ENCODE measurements at places on chromosomes 7 and 10.
A peak's percentile ranks its signal among the peaks of the same experiment; 100 is the strongest.

DNA sequence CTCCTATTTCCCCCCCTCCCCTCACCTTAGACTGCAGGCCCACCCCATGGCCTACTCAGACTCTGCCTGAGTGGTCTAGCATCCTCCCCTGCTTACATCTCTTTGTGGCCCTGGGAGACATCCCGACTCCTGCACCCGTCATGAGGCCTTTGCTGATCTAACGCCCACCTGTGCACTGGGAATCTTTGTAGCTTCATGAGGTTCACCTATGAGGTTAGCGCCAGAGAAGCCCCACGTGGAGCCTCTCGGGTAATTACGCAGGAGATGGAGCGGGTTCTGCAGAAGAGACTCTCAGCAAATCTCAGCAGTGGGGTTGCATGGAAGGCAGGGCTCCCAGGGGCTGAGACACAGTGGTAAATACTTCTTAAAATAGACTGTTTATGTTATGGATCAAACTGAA, 43.5 kb upstream of the HSPA12A start:
- DNase-seq: no peak

DNA sequence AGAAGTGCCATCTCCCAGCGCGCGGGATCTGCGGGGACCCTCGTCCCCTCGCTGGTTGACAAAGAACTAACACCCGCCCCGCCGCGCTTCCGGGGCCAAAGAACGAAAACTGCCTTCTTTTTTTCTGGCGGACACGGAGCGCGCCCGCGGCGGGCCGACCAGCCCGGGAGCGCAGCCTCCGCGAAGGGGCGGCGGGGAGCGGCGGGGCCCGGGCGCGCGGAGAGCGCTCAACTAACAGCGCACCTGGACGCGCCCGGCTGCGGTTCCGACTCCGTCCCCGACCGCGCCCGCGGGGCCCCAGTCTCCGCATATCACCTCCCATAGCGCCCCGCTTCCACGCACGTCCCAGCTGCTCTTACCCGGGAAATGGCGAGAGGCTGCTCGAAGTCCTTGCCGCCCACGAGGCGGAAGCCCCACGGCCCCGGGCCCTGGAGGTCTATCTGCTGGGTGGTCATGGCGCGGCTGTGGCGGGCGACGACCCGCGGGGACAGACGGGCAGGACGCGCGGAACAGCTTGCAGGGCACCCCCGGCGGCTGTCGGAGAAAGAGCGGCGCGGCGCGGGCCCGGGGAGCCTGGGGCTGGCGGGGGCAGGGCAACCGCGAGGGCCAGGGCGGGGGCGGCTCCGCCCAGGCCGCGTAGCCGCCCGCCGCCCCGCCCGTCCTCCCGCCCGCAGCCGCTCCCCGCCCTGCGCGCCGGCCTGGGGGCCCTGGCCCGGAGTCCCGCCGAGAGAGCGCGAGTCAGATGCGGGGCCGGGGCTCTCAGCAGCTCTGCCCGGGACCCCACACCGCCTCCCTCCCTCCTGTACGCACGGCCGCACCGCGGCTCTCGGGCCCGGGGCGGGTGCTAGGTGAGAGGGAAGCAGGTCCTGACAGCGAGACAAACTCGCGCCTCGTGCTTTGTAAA, at the start of gene PDLIM1:
Gene PDLIM1 (minus strand): TSS at position 543 of the 904 bp plus-strand sequence. CDS start 88 bp downstream, at position 455.
- peak; percentile 60 for DNase-seq

DNA sequence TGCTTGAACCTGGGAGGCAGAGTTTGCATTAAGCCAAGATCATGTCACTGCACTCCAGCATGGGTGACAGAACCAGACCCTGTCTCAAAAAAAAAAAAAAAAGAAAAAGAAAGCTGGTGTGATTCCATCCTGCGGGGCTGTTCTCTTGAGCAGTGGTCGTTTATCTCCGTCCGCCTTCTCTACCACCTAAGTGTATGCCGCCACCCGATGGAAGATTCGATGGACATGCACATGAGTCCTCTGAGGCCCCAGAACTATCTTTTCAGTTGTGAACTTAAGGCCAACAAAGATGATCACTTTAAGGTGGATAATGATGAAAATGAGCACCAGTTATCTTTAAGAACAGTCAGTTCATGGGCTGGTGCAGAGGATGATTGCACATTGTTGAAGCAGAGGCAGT, 65.7 kb downstream of the ABRAXAS2 start:
- no peak for DNase-seq

DNA sequence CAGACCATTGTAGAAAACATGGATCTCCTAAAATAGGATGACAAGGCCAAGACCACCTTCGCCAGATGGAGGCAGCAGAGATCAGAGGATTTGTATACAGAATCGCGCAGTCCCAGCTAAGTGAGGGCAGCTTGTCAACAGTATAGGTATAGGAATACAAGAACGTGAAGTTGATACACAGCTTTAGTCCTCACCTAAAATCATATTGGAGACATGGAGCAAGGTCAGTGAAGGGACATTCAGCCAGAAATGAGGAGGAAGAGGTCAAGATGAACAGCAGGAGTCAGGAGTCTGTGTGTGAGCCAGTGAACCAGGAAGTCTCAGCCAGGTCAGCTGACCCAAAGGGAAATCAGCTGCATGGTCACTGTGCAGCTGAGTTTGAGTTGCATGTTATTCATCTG, 263.4 kb upstream of the PRKCQ start:
- DNase-seq: no peak

DNA sequence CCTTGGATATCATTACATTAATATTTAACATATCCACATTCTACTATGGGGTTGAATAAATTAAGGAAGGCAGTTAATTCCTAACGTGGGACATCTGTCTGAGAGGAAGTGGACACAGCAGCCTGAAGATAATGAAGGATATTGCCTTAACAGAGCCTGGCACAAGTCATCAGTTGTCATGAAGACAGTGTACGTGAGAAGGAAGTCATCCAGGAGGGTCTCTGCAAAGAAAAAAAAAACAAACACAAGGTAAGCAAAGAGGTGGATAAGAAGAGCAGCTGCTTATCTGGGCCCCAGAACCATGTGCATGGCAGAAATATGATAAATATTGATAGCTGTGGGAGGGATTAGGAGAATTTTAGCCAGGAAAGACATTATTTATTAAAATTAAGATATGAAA, 190.0 kb downstream of the RAPGEF5 start:
- DNase-seq: no peak

DNA sequence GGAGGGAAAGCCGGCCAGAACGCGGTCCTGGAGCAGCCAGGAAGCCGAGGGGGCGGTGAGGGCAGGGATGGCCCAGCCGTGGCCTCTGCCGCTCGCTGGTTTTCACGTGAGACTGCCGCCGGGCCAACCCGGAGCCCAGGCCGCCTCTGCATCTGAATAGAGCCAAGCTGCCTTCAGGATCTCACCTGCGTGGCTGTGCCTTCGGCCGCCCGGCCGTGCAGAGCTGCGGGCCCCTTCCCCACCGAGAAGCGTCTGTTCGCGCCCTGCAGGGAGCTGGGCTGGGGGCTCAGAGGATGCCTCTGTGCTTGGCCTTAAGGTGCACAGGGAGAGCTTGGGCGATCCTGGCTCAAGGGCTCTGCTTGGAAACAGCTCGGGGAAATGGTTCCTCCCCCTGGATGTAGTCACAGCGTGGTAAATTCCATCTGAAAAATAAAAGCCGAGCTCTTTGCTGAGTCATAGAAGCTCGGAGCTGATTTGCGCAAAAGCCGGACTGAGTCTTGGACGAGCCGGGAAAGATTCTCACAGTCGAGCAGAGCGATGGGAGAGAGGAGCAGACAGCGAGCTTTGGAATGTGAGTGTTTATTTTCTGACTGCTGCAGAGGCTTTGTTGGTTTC, at the start of gene JAKMIP3:
Gene JAKMIP3 (plus strand): TSS at position 456 of the 615 bp plus-strand sequence. CDS start 38,863 bp downstream, outside the sequence.
- DNase-seq: peak; percentile 62

DNA sequence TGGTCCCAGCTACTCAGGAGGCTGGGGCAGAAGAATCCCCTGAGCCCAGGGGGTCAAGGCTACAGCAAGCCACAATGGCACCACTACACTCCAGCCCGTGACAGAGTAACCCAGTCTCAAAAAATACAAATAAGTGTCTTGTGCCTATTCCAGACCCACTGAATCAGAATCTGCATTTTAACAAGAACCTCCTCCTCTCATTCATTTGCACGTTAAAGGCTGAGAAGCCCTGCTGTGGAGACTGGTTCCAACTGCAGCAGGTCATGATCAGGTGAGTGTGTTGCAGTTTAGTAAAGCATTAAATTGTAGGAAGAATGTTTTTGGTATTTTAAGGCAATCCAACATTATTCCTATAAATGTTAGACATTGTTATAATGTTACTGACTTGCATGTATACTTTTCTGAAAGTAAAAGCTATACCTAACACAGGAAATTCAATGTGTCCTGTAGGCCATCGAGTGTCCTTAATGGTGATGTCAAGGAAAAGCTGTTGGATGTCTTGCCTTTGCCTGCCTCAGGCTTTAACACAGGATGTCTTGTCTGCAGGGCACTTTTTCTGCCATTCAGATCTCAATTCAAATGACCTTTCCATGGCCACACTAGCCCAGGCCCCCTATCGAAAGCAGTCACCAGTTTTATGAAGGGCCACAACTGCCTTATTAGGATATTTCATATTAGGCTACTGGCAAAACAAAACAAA, 30.4 kb downstream of the MKRN1 start:
- no peak for DNase-seq

DNA sequence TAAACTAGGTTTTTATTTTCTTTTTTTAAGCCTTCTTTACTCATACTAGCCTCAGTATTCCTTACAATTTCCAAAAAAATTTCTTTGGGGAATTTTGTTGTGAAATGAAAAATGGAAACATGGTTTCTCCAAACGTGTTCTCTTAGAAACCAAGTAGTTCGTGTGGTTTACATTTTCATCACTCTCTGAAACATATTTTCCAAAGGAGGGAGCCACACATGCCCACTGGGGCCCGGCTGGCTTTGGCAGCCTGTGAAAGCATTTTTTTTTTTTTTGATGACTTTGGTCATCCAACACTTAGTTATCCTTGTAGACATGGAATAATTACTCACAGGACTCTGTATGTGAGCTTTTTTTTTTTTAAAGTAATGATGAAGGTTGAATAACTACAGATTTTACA, 169.6 kb downstream of the C7orf25 start:
- DNase-seq: no peak

GRCh38 chr10:30818854-30819253, 189.3 kb upstream of the LYZL2 start:
- no peak for DNase-seq

DNA sequence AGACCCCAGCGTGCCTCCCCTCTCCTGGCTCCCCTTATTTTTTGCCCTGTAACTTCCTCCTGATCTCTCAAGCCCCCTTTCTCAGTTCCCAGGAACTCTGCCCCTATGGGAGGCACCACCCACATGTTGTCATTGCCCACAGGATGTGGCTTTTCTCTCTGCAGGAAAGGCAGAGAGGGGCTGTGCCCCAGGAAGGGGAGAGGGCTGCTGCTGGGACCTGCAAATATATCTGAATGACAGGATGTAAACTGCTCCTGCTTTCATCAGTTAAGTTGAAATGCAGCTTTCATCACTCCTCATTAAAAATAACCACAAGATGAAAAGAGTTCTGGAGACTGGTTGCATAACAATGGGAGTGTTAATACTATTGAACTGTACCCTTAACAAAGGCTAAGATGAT, 103.3 kb downstream of the CLEC2L start:
- DNase-seq: no peak

DNA sequence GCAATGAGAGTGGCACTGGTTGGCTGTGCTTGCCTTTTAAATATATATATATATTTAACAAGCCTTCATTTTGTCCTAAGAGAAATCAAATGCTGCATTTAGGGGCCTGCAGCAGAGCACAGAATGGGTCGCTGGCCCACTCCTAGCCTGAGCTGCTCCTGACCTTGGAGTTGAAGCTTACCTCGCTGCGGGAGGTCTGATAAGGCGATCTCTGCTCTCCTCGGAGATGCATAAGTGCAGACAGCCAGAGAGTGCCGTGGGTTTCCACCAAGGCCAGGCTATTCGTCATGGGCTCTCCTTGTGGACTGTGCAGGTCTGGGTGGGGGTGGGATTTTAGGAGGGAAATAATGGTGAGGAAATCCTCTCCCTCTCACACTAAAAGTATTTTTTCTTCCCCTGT, 99.5 kb upstream of the IKZF1 start:
- no peak for DNase-seq

- DNase-seq: no peak
Observed at GRCh38 chr10:95538412-95538811, 22.8 kb downstream of the SORBS1 start.

GRCh38 chr10:125926247-125926646, 29.9 kb downstream of the FANK1 start:
- no peak for DNase-seq

DNA sequence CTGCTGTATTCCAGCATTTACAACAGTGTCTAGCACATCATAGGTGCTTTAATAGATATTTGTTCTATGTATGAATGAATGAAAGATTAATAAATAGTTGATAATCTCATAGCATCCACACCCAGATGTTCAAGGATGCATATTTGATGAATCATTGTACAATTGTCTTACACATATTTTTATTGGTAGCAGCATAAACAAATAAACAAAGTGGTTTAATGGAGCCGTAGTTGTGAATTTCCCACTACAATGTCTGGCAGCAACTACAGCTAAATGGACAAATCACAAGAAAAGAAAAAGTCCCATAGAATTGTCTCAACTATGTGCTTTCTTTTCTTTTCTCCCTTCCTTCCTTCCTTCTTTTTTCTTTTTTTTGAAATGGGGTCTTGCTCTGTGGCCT, 150.8 kb downstream of the NRP1 start:
- DNase-seq: no peak

DNA sequence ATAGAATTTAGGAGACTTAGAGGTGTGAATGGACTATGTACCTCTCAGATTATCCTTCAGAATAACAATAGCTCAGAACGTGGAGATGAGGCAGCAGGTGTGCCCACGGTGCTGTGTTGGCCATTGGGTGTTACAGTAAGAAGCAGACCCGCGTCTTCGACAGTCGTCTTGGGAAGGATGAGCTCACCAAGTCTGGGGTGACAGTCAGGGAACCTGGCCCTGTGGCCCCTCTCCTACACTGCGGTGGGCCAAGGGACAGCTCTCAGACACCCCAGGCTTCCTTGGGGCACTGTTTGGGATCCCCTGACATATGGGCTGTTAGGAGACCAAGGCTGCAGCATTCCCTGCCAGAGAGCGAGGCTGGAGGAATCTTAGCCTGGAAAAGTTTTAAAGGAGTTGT, 88.5 kb downstream of the ACTR3B start:
- DNase-seq: no peak

GRCh38 chr10:27660268-27660667, 85.4 kb downstream of the MKX start:
- no peak for DNase-seq

DNA sequence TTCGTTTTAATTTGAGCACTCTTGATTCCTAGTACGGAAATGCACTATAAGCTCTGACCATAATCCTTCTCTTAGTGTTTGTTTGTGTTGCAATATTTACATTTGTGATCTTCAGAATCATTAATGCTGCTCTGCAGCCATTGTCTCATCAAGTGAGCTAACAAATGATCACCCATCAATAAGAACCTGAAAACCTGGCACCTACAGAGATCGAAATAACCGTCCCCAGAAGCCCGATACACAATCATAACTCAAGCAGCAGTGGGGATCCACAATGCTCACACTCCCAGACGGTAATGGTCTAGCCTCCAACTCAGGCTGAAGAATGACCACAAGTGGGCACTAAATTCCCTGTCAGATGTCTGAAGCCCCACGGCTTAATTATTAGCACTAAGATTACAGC, 156.0 kb upstream of the NFE2L3 start:
- no peak for DNase-seq
